ENCODE measurements at places on chromosomes 11 and 22. TPM values are rescaled to one million over a fixed set of nuclear protein-coding genes. Genes with fewer than 3 reads are reported as not detected.

HTR3A gene
- 0.63 TPM for total RNA-seq

OR5AN1 gene
- total RNA-seq = not detected

IL17REL gene
- 0.31 TPM for total RNA-seq

ANGPTL5 gene
- total RNA-seq = 0.31 TPM

APOA5 gene
- total RNA-seq = not detected

KCNJ5 gene
- 0.63 TPM for total RNA-seq
